Activated CD8-positive, alpha-beta memory T cell treated with anti-CD3 and anti-CD28 coated beads for 4 hours (primary cell): ENCODE measurements at places on chromosomes 16 and 17.

- no peak for DNase-seq
Observed at GRCh38 chr17:63249256-63250004, 196.7 kb downstream of the CYB561 start.

DNA sequence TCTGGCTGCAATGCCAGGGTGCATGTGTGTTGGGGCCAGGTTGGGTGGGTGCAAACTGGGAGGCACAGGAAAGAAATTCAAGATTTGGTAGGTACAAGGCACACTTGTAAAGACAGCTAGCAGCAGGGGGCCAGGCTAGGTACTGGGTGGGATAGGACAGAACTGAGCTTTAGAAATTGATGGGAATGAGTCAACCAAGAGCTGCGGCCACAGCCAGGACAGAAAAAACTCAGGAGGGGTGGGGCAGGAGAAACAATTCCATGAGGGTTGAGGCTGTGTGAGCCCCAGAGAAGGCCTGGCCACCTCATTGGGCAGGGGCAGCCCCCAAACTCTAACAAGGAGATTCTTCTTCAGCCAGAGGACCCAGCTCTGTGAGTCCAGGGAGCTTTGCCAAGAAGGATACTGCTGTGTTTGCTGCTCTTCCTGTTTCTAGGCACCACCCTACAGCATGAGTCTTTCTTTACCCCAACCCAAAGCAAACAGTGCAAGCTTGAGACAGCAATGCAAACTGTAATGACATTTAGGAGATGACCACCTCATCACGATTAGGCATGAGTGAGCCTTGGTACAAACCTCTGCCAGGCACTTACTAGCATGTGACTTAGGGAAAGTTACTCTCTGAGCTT is 21.3 kb upstream of the CCDC182 start:
- no peak for DNase-seq

DNA sequence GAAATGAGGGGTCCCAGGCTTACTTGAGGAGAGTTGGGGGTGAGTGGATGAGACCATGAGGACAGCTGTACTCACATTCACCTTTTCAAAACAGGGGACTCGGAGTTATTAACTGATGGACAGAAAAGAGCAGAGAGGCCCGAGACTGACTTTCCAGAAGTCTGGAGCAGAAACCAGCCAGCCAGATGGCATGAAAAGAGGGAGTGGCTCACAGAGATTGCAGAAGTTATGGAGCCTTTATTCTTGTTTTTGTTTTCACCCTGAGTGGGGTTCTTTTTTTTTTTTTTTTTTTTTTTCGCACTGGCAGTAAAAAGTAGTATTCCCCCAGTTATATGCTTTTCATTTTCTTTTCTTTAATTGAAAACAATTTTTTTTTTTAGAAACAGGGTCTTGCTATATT is 18.9 kb downstream of the TVP23A start:
- no peak for DNase-seq

- no peak for DNase-seq
Observed at GRCh38 chr17:10130677-10131076, 67.7 kb downstream of the GAS7 start.

GRCh38 chr17:81500047-81500446 is 12.6 kb downstream of the ACTG1 start:
- DNase-seq: no peak

- no peak for DNase-seq
Observed at GRCh38 chr17:6386041-6386630, 48.8 kb downstream of the AIPL1 start.

GRCh38 chr16:86566601-86566965 is at the start of gene FOXC2:
Gene FOXC2, plus strand, starts transcription at chr16:86566829. Its CDS starts 507 bp downstream, at chr16:86567336.
- no peak for DNase-seq

- no peak for DNase-seq
Observed at GRCh38 chr17:63270610-63271009, 175.5 kb downstream of the CYB561 start.

DNA sequence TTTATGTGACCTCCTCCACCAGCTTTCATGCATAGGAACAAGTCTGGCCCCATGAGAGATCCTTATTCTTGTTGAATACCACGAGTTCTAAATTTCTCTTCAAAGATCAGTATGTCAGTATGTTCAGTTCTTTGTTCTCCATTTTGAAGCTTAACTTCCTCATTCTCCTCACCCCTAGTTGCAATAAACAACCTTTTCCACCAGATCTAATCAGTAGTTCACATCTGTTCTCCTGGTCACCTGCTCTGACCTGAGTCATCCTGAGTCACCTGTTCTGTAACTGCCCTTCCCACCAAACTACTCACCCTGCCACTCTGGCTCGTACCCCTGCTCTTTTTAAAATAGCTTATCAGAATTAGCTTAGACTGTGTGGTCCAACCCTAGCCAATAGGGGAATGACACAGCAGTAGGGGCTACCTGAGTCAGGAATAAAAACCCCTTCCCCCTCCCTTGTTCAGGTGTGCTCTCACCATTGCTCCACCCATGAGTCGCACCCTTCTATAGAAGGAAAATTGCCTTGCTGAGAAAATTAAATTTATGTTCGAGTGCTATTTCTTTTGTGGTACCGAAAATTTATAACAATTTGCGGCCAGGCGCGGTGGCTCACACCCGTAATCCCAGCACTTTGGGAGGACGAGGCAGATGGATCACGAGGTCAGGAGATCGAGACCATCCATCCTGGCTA is 94.6 kb downstream of the EMP2 start:
- DNase-seq: no peak

GRCh38 chr16:23509782-23510163 is 521 bp downstream of the GGA2 start:
- DNase-seq: no peak

GRCh38 chr17:39527220-39527813 is 66.0 kb downstream of the CDK12 start:
- DNase-seq: no peak

GRCh38 chr16:24037335-24037734 is 201.6 kb downstream of the PRKCB start:
- DNase-seq: no peak

- no peak for DNase-seq
Observed at GRCh38 chr16:30977502-30977901, 7.5 kb upstream of the HSD3B7 start.

DNA sequence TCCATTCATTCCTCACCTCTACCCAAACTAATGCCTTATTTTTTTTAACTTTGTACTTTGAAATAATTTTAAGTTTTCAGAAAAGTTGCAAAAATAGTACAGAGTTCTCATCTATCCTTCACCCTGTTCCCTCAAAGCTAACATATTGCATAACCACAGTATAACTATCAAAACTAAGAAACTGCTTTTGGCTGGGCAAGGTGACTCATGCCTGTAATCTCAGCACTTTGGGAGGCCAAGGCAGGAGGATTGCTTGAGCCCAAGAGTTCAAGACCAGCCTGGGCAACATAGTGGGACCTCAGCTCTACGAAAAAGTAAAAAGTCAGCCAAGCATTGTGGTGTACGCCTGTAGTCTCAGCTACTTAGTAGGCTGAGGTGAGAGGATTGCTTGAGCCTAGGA is 147.7 kb downstream of the SKAP1 start:
- no peak for DNase-seq

- DNase-seq: no peak
Observed at GRCh38 chr17:58325289-58325726, 3.3 kb downstream of the TSPOAP1 start.

DNA sequence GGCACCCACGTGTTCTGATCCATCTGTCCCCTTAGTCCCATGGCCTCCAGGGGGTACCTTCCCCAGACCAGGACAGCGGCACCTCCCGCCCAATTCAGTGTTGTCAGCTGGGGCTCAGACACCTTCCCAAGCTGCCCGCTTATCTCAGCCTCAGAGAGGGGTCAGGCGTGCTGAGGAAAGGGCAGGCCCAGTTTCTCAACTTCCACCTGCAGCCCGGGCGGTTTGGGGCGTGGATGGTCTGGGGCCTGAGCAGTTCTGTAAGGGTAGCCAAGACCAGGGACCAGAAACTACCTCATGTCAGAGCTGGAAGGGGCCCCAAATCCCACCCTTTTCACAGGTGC is 5.1 kb downstream of the PLCD3 start:
- DNase-seq: no peak
